ENCODE measurements at places on chromosomes 4 and X. TPM values are rescaled to one million over a fixed set of nuclear protein-coding genes. Genes with fewer than 3 reads are reported as not detected.

The SULT1E1 gene
- total RNA-seq, result not detected

GRCh38 chr4:89305712-89306437 lies 1.7 kb downstream of the GPRIN3 start:
- DNase-seq, result no peak

The BGN gene
- not detected for total RNA-seq

DNA sequence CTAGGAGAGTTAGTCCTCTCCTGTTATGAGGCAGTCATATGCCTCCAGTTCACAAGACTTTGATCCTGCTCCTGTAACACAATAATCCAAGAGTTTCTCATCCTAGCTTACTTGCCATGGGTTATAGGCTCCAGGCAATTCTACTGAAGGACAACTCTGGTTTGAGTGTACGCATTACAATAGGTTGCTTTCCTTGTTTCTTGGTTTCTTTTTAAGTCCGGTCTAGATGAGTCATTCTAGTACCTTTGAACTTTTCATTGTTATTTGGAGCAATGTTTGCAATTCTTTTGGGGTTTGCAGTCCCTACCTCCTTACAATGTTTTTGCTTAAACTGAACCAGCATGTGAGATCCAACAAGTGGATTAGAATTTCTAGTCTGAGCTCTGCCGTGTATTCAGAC lies 109.1 kb downstream of the ANAPC4 start:
- no peak for DNase-seq

The TMEM156 gene
- 0.77 TPM for total RNA-seq

The NXF3 gene
- 0.46 TPM for total RNA-seq

The AMTN gene
- not detected for total RNA-seq

GRCh38 chrX:136806891-136807410 lies 26.2 kb upstream of the ARHGEF6 start:
- peak; percentile 70 for DNase-seq

GRCh38 chrX:152988536-152989291 lies 5.2 kb downstream of the PNMA5 start:
- no peak for DNase-seq

DNA sequence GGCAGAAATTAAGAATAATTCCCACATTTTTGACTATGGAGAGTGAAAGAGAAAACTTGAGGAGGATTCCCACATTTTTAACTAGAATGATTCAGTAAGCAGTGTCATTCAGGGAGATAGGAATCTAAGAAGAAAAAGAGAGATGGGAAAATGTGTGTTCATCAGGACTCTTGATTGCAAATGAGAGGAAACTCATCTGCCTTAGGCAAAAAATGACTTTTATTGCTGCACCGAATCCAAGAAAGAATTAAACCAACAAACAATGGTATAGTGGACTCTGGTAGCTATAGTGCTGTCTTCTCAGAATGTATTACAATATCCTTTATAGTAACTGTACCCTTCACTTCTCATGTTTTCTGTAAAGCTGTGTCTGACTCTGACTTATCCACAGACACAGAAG lies 15.0 kb upstream of the TMEM144 start:
- no peak for DNase-seq

The CYSLTR1 gene
- 0.06 TPM for total RNA-seq

DNA sequence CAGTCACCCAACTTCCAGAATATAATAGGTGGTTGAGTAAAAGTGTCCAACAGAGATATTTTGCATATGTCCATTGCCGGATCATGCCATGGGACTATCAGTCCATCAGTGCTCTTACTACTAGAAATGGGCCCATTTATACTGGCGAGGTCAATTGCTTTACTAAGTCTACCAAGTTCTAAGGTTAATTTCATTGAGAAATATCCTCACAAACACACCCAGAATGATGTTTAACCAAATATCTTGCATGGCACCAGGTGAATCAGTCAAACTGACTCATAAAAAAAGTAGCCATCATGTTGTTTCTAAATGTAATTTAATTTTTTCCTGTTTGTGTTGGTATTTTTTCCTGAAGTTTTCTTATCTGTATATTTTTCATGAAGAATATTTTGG lies 1217.0 kb downstream of the RAPGEF2 start:
- no peak for DNase-seq

The FGB gene
- not detected for total RNA-seq

DNA sequence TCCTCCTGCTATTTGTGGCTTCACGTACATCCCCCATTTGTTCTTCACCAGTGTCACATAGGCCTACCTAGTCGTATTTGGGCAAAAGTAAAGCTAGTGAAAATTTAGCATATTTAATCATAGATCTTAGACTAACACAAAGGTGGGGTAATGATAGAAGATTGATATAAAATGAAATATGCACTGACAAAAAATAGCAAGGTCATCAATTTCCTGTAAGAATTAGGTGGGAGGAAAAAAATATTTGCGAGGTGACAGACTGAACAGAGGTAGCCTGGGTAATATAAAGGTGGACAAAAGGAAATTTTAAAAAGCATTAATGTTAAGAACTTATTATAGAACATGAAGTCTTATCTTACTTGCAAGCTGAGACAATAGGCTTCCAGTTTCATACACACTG lies 239.9 kb downstream of the PCDH10 start:
- no peak for DNase-seq

- DNase-seq, result no peak
These were observed 48.8 kb upstream of the HMX1 start for GRCh38 chr4:8920289-8920965.

Data from LHCN-M2 (cell line).